Right ventricle myocardium inferior (tissue), 1 donor: ENCODE measurements at places on chromosomes 12 and 14. TPM values are rescaled to one million over a fixed set of nuclear protein-coding genes. Genes with fewer than 3 reads are reported as not detected.

FOXN3 gene
- total RNA-seq = 127 TPM

C12orf56 gene
- total RNA-seq = not detected

FRMD6 gene
- 8.9 TPM for total RNA-seq

NKX2-1 gene
- total RNA-seq = not detected

GYS2 gene
- not detected for total RNA-seq

SOX5 gene
- 3.2 TPM for total RNA-seq

EMP1 gene
- total RNA-seq = 129 TPM

CDK17 gene
- total RNA-seq = 16.0 TPM

GLS2 gene
- total RNA-seq = 0.76 TPM

BHLHE41 gene
- total RNA-seq = 34.5 TPM

ADGRD1 gene
- 89.1 TPM for total RNA-seq

APOLD1 gene
- 19.7 TPM for total RNA-seq

RASSF9 gene
- total RNA-seq = 6.2 TPM

ETFBKMT gene
- total RNA-seq = 6.4 TPM

BDKRB1 gene
- total RNA-seq = not detected

LALBA gene
- total RNA-seq = not detected

NEMP1 gene
- total RNA-seq = 3.3 TPM

P2RX7 gene
- total RNA-seq = 2.0 TPM

TMEM52B gene
- not detected for total RNA-seq

HELB gene
- 0.89 TPM for total RNA-seq

RNASE3 gene
- total RNA-seq = not detected

SLC25A47 gene
- total RNA-seq = not detected

C1QL4 gene
- total RNA-seq = not detected

CNIH1 gene
- 86.8 TPM for total RNA-seq

SERPINA9 gene
- total RNA-seq = not detected

CISTR gene
- 1.7 TPM for total RNA-seq

HOXC12 gene
- not detected for total RNA-seq

GZMH gene
- total RNA-seq = 1.2 TPM

NTS gene
- total RNA-seq = not detected

C14orf180 gene
- 40.0 TPM for total RNA-seq

ABCC9 gene
- 78.1 TPM for total RNA-seq

DEGS2 gene
- total RNA-seq = not detected

CCDC196 gene
- not detected for total RNA-seq

BCL2L2 gene
- total RNA-seq = 35.4 TPM

KRT2 gene
- not detected for total RNA-seq

ELK3 gene
- total RNA-seq = 20.8 TPM

IL22 gene
- total RNA-seq = not detected

PARP11 gene
- total RNA-seq = 5.5 TPM

TAMALIN gene
- 20.3 TPM for total RNA-seq

CATSPERB gene
- 2.4 TPM for total RNA-seq

KRT82 gene
- not detected for total RNA-seq

PLA2G1B gene
- total RNA-seq = not detected

TAS2R8 gene
- total RNA-seq = not detected

MSRB3 gene
- total RNA-seq = 148 TPM

PMEL gene
- total RNA-seq = not detected

ACSS3 gene
- 20.4 TPM for total RNA-seq

ACSM4 gene
- not detected for total RNA-seq

ANHX gene
- not detected for total RNA-seq

PTPRR gene
- total RNA-seq = 1.2 TPM

POTEM gene
- total RNA-seq = not detected

LHX5 gene
- total RNA-seq = not detected

TMEM119 gene
- total RNA-seq = 1.3 TPM

KRT71 gene
- total RNA-seq = not detected

IQSEC3 gene
- total RNA-seq = 2.3 TPM

TTC7B gene
- 67.5 TPM for total RNA-seq
